ENCODE measurements at places on chromosomes 11 and 22.
A peak's percentile ranks its signal among the peaks of the same experiment; 100 is the strongest.

- no peak overlapping the region for H3K27ac ChIP-seq
- no peaks in the 10 kb centered on the region for H3K4me1 ChIP-seq
Measured at GRCh38 chr22:22761606-22761962, 117.2 kb downstream of the GGTLC2 start.

- no peaks in the 10 kb centered on the region for H3K27me3 ChIP-seq
- H3K4me1 ChIP-seq = no peaks in the 10 kb centered on the region
- peaks cover 51% of the 10 kb centered on the region for H3K36me3 ChIP-seq
- peak overlapping the region; percentile 57 for H3K27ac ChIP-seq
- no peak for DNase-seq
Measured at GRCh38 chr11:68581439-68581838, 102.9 kb upstream of the GAL start.

DNA sequence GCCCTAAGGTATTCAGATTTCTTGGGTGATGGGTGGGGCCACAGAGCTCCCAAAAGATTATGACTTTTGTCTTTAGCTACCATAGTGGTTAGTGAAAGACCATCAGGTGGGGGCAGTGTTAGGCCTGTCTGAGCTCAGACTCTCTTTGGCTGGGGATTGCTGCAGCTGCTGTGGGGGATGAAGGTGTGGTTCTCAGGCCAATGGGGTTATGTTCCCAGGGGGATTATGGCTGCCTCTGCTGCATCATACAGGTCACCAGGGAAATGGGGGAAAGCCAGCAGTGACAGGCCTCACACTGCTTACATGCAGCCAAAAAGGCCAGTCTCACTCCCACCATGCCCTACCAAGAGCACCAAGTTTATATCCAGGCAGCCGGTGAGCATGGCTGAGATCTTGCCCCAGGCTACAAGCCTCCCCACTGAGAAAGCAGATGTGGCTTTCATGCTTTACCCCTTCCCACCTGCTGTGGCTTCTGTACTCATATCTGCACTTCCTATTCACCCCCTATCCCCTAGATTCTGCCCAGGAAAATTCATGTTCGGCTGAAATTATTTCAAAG lies 24.8 kb downstream of the CNTF start:
- H3K4me1 ChIP-seq = no peaks in the 10 kb centered on the region
- no peak for DNase-seq
- H3K27me3 ChIP-seq = no peaks in the 10 kb centered on the region
- H3K4me3 ChIP-seq = no peak overlapping the region
- no peaks in the 10 kb centered on the region for H3K36me3 ChIP-seq
- H3K27ac ChIP-seq = no peak overlapping the region

DNA sequence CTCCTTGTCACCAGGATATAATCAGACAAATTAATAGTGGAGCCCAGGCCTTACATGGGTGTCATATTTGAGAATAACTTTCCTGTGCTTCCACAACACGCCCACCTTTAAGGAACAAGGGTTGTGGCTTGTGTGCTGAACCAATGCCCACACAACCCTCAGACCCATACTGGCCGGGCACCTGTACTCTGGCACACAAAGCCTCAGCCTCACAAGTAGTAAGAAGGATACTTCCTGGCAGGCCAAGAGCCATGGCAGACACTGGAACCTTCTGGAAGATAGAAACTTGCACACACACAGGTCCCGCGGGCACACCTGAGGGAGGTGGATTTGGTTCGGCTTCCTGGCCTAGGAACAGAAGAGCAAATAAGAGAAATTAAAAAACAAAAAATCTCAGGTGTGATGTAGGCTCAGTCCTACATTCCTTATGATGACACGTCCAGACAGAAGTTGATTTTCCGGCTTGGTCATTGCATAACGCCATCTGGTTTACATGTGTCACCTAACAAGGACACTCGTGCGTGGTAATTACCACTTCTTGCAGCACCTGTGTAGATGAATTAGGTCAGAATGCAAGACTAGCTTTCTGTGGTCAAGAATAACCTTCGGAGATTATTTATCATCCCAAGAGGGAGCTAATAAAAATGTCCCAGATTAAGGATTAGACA lies 5.8 kb upstream of the BRD1 start:
- no peak for DNase-seq
- H3K27ac ChIP-seq = no peak overlapping the region
- peaks cover 2% of the 10 kb centered on the region for H3K27me3 ChIP-seq
- H3K4me1 ChIP-seq = no peaks in the 10 kb centered on the region
- no peaks in the 10 kb centered on the region for H3K36me3 ChIP-seq
